CD8-positive, alpha-beta memory T cell (primary cell): ENCODE measurements at places on chromosomes 7 and 10. TPM values are rescaled to one million over a fixed set of nuclear protein-coding genes. Genes with fewer than 3 reads are reported as not detected.

DNA sequence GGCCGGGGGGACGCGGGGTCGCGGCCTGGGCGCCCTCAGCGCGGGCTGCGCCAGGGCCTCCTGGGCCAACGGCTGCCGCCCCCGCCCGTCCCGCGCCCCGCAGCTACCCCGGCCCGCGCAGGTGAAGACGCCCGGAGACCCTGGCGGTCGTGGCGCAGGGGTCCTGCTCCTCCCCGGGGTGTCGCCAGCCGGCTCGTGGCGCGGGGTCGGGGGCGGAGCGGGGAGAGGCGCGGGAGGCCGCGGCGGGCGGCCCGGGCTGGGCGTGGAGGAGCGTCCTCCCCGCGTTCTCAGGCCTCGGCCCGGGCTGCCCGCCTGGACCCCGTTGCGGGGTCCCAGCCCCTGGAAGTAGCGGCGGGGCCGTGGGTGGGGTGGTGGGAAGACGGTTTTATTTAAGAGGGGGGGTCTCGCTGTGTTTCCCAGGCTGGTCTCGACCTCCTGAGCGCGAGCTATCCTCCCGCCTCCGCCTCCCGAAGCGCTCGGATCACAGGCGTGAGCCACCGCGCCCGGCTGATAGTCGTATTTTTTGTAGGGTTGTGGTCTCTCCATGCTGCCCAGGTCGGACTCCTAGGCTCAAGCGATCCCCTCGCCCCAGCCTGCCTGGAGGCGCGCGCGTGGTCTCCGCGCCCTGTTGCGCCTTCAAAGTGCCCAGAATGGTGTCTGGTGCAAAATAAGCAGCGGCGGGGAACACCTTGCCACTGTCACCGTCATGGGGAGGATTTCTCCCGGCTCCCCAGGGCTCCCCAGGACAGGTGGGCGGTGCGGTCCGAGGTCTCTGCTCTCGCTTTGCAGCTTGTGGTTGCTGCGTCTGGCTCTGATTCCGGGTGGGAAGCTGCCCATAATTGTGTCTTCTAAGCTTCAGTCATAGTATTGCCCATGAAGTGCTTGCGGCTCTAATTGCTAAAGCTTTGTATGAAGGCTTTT is 15.3 kb upstream of the SUN1 start:
- DNase-seq = peak; percentile 33
- H3K27me3 ChIP-seq = no peaks in the 10 kb centered on the region
- H3K36me3 ChIP-seq = no peaks in the 10 kb centered on the region
- H3K4me3 ChIP-seq = peak overlapping the region; percentile 71
- peak overlapping the region; percentile 41 for H3K27ac ChIP-seq
- peaks cover 42% of the 10 kb centered on the region for H3K4me1 ChIP-seq

- no peaks in the 10 kb centered on the region for H3K36me3 ChIP-seq
- DNase-seq = no peak
- H3K4me3 ChIP-seq = no peak overlapping the region
- no peaks in the 10 kb centered on the region for H3K4me1 ChIP-seq
- H3K27ac ChIP-seq = no peak overlapping the region
Measured at GRCh38 chr10:93849593-93849992, 44.2 kb upstream of the SLC35G1 start.

LEP gene
- not detected for total RNA-seq

HOGA1 gene
- not detected for total RNA-seq

GRCh38 chr10:51700228-51700817 is 928 bp upstream of the CSTF2T start:
- peak overlapping the region; percentile 89 for H3K4me3 ChIP-seq
- peaks cover 42% of the 10 kb centered on the region for H3K4me1 ChIP-seq
- peak overlapping the region; percentile 96 for H3K27ac ChIP-seq

- H3K27ac ChIP-seq = no peak overlapping the region
- H3K27me3 ChIP-seq = no peaks in the 10 kb centered on the region
- peaks cover 18% of the 10 kb centered on the region for H3K36me3 ChIP-seq
- H3K4me1 ChIP-seq = no peaks in the 10 kb centered on the region
- peak; percentile 8 for DNase-seq
Measured at GRCh38 chr7:21507627-21508343, 35.1 kb upstream of the DNAH11 start.
